CD4-positive, alpha-beta T cell treated with Interleukin-12 subunit alpha and Interleukin-12 subunit beta, for 1 hour (primary cell): ENCODE measurements at places on chromosomes 16 and 17.
A peak's percentile ranks its signal among the peaks of the same experiment; 100 is the strongest.

DNA sequence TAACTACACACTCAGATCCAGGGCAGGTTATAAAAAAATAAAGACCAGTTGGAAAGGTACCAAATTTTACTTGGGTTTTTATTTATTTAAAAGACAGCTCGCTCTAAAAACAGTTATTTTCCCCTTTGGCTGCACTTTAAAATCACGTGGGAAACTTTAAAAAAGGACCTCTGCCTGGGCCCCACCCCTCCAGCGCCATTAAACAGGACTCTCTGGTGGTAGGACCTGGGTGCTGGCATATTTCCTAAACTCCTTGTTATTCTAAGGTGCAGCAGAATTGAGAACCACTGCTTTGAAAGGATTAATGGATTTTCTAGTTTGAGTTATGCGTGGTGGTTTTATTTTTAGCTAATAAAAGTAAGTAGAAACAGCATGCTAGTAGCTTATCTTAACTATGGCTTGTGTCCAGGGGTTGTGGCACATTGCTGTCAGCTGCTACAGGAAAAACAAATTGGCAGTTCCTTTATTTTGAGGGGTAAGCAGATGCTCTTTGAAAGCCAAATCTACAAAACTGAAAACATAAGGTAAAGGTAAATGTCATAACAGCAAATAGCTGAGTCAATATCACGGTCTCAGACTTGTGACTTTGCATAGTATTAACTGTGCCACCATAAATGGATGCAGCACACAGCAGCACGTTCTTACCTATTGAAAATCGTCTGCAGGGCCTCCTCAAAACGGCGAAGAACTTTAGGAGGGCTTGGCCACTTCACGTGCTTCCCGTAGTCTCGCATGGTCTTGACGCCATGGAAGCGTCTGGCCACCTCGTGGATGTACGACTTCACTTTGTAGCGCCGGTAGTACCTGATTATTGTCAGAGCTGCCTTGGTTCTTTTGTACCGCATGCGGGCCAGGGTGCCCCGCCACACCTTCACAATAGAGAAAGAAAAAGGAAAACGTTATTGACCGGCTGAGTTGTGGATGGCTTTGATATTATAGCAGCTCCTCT lies 172.0 kb downstream of the CDK5R1 start:
- DNase-seq = no peak

DNA sequence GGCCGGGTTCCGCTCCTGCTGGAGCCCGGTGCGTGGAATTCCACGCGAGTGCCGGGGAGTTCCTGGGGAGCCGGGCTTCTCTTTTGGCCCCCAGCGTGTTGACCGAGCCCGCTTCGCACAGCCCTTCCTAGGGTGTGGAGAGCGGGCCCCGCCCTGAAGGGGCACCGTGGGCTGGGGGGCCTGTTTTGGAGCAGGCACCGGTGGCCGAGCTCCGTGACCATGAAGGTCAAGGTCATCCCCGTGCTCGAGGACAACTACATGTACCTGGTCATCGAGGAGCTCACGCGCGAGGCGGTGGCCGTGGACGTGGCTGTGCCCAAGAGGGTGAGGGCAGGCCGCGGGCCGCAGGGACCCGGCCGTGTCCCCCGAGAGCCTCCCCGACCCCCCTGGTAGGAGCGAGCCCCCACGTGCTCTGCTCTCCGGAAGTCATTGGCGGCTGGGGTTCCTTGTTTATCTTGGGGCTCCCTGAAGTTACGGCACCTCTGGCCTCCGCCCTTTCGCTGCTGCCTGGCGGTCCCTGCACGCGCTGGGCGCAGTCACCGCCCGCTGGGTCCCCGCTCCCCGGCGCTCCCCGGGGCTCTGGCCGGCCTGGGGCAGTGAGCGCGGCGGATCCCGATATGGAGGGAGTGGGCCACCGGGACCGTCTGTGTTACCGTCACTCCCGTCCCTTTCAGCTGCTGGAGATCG lies 528 bp downstream of the HAGHL start:
- DNase-seq = peak; percentile 40

DNA sequence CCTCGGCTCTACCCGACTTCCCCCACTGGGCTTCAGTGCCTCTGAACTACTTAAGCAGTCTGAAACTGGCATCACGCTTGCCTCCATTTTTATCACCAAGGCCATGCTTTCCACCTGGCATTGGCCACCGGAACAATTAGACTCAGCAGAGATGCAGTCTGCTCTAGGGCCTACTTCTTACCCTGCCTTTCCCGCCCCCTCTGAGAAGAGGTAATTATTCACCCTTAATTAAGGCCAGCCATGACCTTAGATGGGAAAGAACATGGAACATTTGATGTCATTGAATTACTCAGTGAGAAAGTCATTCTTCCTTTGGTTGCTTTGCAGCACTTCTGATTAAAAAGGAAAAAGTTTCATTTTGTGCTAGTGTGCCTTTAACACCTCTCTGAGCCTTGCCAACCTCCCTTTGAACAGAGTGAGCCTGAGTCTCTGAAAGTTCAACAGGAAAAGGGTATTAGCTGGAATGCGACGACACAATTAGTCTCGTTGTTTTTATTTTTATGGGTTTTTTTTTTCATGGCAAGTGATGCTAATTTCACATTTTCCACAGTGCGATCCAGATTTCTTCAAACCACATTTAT lies 60.9 kb upstream of the TNRC6A start:
- DNase-seq = no peak

DNA sequence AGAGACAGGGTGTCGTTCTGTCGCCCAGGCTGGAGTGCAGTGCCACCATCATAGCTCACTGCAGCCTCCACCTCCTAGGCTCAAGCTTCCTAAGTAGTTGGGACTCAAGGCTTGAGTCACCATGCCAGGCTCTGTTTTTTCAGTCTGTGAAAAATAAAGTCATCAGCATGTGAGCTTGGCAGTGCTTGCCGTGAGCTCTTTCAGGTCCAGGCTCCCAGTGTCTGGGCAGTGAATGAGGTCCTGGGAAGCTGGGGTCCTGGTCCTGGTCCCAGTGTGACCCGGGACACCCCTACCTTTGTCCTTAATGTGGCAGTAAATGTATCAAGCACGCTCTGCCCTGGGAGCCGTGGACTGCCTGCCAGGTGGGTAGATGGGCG lies 22.9 kb upstream of the RPL13 start:
- DNase-seq = no peak

DNA sequence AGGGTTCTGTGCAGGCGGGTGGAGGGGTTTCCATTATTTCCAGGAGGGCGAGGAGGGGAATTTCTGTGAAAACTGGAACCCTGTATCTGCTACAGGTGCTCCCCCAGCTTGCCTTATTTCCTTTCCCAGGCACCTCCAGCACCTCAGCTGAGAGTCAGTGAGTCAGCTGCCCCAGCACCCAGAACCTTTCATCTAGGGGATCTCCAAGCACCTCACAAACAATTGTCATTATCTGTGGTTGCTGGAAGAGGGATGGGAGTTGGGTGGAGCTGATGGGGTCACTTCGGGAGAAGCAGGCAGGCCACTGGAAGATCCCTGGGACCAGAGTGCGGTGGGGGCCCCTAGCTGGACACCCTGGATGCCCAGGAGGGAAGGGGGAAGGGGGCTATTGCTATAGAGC lies 10.0 kb upstream of the CLUH start:
- DNase-seq = no peak

DNA sequence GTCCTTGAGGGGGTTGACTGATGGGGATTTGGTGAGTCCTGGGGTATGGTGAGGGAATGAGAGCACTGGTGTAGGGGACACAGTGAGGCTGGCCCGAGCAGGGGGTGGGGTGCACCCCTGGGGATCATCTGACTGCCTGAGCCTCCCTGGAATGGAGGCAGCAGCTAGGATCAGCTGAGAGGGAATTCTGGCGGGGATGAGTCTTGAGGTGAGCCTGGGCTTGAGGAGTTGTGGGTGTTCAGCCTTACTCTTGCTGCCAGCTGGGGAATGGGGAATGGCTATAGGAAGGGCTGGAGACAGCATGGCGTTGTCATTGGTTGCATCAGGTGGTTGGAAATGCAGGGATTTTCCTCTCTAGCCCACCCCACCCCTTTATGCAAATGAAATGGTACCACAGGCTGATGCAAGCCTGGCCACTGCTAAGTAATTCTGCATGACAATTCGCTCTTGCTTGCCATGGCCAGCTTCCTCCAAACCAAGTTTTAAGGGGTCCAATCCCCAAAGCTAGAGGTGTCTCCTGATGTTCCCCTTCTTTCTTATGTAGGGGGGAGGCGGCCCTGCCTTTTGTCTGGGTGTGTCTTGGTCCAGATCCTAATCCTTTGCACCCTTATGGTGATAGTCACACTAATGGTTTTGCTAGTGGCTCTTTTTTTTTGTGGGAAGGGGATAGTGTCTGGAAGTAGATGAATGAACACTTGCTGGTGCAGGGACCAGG lies 7.5 kb downstream of the NFE2L1 start:
- DNase-seq = no peak

DNA sequence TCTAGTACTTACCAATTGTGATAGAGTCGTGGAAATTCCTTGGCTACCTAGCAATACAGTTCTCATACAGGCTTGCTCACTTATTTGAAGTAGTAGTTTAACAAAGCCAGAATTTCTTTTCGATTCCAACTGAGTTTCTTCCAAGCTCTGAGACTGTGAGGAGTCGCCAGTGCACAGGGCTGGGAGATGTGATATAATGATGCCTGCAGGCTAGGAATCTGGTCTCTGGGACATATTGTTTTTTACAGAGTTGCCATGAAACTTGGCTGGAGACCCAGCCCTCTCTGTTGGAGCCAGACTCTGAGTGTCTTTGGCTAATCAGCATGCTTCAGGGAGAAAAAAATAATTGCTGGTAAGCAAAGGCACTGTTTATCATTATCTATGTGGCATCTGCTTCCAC lies 698.8 kb upstream of the GOT2 start:
- no peak for DNase-seq

DNA sequence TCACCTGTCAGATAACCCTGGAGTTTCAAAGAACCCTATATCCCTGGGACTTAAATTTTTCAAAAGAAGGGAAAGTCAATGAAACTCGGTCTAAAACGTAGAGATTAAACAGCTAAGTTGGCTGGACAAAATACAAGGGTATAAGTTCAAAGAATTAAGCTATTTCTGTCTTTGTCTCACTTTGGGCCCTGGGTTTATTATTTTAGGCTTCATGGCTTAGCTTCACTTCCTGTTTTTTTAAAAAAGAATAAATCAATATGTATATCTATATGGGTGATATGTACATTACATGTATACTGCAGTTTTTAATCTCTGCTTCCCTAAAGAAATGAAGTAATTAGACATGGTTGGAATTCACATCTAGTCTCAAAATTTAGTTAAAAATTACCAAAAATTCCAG lies 132.3 kb downstream of the TRIM37 start:
- DNase-seq = no peak

GRCh38 chr17:41518789-41519449 lies at the start of gene KRT15:
TSS of gene KRT15 (minus strand) at chr17:41518890. CDS start at chr17:41518827, 63 bp downstream.
- no peak for DNase-seq

- no peak for DNase-seq
These were observed 189.7 kb upstream of the ZFHX3 start for GRCh38 chr16:73237601-73238000.

- DNase-seq = no peak
These were observed 26.3 kb downstream of the GINS2 start for GRCh38 chr16:85662482-85662812.

- DNase-seq = peak; percentile 55
These were observed 94.6 kb downstream of the RGS9 start for GRCh38 chr17:65231662-65232335.

GRCh38 chr16:8663192-8664089 lies 11.0 kb upstream of the ABAT start:
- no peak for DNase-seq

DNA sequence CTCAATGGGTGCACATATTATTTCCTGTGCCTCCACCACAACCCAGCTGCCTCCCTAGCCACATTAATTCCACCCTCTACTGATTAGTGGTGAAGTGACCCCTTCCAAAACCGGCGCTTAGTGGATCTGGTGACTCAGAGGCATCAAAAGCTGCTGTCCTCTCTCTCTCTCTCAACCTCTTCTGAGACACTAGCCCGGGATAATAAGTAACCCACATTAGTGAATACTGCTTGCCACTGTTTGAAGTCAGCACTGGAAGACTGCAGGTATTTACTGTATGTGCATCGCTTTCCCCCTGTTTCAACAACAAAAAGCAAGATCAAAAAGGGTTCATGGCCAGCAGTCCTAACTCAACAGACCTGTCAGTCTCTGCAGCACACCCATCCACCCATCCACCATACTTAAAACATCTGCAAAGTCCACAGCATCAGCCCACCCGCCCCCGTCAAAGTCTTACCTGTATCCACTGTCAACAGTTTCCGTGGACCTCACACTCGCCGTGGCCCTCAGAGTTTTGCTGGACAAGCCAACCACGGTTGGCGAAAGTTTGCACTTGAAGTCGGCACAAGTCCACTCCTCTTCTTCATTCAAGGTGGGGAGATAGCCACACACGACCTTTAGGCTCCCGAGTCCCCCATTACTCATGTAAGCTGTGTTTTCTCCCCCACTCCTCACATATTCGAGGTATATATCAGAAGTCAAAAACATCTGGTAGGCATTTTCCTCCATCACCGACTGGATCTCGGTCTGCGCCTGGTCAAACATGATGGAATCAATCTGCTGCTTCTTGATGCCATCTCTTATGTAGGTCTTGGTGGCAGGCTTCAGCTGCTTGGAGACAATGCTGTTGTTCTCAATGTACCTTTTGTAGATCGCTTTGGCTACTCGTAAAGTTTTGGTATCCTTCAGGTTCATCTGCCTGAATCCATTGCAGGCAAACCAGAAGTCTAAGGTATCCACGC lies 3.8 kb downstream of the AXIN2 start:
- peak; percentile 61 for DNase-seq

- DNase-seq = peak; percentile 50
These were observed 217.4 kb upstream of the TNRC6C start for GRCh38 chr17:77741109-77741508.

- DNase-seq = no peak
These were observed 4.7 kb upstream of the FLCN start for GRCh38 chr17:17241656-17242055.

GRCh38 chr17:8799570-8800212 lies 526 bp upstream of the MFSD6L start:
- no peak for DNase-seq

GRCh38 chr17:68676856-68677255 lies 75.7 kb upstream of the FAM20A start:
- DNase-seq = no peak

GRCh38 chr17:21049457-21049856 lies 6.6 kb upstream of the USP22 start:
- DNase-seq = no peak

- DNase-seq = no peak
These were observed 61.9 kb downstream of the BANP start for GRCh38 chr16:88013091-88013609.

DNA sequence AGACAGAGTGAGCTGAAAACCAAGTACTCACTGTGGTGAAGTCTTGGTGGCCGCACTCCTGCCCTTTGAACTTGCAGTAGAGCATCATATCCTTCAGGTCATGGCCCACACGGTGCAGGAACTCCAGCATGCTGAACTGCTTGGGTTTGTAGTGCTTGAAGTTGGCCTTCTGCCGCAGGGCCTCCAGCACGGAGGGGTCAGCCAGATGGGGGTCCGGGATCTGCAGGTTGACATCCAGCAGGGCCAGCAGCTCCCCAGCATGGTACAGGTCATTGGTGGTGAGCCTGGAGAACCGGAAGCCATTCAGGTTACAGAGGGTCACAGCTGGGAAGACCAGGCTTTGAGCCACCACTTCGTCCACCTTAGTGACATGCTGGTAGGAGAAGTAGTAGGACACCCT lies 99.1 kb upstream of the CCL2 start:
- no peak for DNase-seq
